Activated CD8-positive, alpha-beta memory T cell treated with anti-CD3 and anti-CD28 coated beads, Interleukin-2, amount 10 ng/mL, durations not matched to agents 7 days and 5 days (primary cell): ENCODE measurements at places on chromosomes 4 and X. TPM values are rescaled to one million over a fixed set of nuclear protein-coding genes. Genes with fewer than 3 reads are reported as not detected.

The CORIN gene
- not detected for total RNA-seq

The ADH1A gene
- total RNA-seq: not detected

- DNase-seq: no peak
Measured at GRCh38 chr4:184347251-184348239, 126.8 kb downstream of the IRF2 start.

DNA sequence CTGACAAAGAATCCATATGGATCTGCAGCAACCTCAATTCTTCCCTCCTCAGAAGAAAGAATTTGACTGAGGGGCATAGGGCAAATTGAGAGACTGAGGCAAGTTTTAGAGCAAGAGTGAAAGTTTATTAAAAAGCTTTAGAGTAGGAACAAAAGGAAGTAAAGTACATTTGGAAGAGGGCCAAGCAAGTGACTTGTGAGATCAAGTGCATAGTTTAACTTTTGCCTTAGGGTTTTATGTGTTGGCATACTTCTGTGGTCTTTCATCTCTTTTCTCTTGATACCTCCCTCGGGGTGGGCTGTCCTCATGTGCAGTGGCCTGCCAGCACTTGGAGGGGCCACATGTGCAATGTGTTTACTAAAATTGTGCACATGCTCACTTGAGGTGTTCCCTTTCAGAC, 98.0 kb upstream of the MAGEB16 start:
- DNase-seq: no peak
